ENCODE measurements at places on chromosomes 3 and 15.

GRCh38 chr3:27357665-27358258 lies 11.4 kb downstream of the NEK10 start:
- H3K4me1 ChIP-seq = peaks cover 5% of the 10 kb centered on the region
- no peaks in the 10 kb centered on the region for H3K36me3 ChIP-seq
- no peak overlapping the region for H3K4me3 ChIP-seq

DNA sequence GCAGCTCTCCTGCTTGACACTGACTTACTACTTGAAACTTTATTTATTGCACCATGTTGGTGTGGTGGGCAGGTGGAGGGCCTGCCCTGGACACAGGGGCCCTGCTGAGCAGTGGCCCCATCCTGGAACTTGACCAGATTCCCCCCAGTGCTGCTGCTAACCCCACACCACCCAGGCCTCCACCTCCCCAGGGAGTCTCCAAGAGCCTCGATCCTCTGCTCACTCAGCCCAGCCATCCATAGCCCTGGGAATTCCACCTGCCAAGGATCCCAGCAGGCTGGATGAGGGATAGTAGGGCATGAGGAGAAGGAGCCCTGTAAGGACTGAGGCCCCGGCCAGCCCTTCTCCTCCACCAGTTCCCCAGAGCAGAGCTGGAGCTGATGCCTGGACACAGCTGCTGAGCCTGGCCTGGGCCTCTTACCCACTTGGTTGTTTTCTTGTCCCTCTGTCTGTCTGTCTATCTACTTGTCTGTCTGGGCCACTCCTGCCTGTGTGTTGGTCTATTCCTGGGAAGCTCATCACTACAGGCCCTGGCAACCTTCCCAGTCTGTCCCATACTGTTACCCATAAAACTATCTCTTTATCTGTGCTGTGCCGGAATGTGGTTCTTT lies 2.8 kb downstream of the CHAC1 start:
- peak overlapping the region; percentile 16 for H3K4me3 ChIP-seq
- peaks cover 15% of the 10 kb centered on the region for H3K4me1 ChIP-seq
- H3K27ac ChIP-seq = no peak overlapping the region
- H3K27me3 ChIP-seq = peaks cover 14% of the 10 kb centered on the region
- DNase-seq = no peak
- H3K36me3 ChIP-seq = peaks cover 2% of the 10 kb centered on the region

DNA sequence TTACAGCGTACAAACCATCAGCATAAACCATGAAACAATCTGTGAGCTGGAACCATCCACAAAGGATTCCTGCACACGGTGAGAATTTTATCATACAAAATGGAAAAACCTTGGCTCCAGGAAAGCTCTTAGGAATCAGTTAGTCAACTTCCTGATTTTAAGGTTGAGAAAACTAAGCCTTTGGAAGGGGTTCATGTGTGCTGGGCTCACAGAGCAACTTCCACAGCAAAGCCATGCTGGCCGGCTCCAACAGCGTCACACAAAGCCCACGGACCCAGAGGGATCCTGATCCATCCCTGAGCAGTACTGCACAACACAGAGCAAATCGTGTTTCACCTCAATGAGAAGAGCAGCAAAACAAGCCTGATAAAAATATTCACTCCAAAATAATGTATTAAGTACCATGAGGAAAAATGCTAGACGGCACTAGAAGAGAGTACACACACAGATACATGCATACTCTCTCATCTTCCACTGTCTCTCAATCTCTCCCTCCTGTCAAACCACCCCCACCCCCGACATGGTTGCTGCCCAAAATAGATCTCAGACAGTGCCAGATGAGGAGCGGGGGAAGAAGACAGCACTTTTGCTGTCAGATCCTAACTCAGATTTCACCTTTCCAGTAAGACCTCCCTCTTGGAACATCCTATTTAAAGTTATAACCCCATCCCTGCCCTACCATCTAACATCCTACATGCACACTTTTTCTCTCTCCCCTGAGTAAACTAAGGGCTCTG lies 58.6 kb downstream of the MB21D2 start:
- DNase-seq = no peak
- peaks cover 8% of the 10 kb centered on the region for H3K36me3 ChIP-seq
- H3K27me3 ChIP-seq = no peaks in the 10 kb centered on the region
- H3K4me1 ChIP-seq = peaks cover 11% of the 10 kb centered on the region
- H3K4me3 ChIP-seq = no peak overlapping the region
- H3K27ac ChIP-seq = peak overlapping the region; percentile 18

DNA sequence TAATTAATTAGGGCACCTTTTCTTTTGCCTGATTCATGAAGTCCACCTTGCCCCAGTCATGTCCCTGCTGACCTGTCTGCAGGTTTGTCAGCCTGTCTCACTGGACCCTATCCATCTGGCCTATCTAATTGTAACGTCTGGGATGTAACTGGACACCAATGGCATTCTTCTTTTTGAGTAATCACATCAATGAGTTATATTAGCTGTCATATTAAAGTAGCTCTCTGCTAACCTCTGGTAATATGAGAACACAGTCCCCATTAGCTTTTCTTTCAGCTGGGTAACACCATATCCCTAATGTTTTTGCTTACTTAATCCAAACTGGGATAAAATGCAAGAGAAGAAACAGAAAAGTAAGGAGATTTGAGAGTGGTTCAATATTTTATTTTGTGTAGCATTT lies 166.2 kb upstream of the VEPH1 start:
- H3K36me3 ChIP-seq = no peaks in the 10 kb centered on the region
- no peak overlapping the region for H3K27ac ChIP-seq
- H3K4me3 ChIP-seq = no peak overlapping the region
- peaks cover 12% of the 10 kb centered on the region for H3K4me1 ChIP-seq
- H3K27me3 ChIP-seq = no peaks in the 10 kb centered on the region

GRCh38 chr15:66253418-66254088 lies at the start of gene MEGF11:
MEGF11 (minus strand) TSS chr15:66253750; CDS start chr15:66128403, 125,347 bp downstream.
- peaks cover 13% of the 10 kb centered on the region for H3K4me1 ChIP-seq
- peaks cover 92% of the 10 kb centered on the region for H3K27me3 ChIP-seq
- DNase-seq = no peak

All from mesothelial cell of epicardium (in vitro differentiated cells).